WTC11 (cell line): ENCODE measurements at places on chromosomes 2 and 18. TPM values are rescaled to one million over a fixed set of nuclear protein-coding genes. Genes with fewer than 3 reads are reported as not detected.

DNA sequence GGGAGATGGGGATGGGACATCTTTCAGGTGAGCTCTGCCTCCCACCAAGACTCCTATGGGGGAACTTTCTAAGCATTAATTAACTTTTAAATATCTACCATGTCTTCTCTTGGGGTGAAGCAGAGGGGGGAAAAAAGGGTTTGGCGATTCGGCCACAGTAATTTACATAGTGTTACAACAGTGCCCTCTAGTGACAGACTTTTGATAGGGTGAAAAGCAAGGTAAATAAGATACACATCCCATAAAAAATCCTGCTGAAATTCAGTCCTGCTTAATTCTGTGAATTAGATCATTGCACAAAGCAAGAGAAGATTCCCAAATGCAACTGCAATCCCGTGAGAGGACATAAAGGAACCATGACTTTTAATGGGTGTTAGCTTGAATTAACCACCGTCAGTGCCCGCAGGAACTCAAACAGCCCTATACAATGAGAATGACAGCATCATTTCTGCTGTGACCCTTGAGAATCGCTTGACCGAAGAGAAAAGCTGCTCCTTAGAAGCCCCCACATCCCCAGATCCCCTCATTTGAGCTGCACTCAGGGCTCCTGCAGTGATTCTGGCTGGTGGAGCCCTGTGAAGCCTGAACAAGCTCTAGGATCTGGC is 32.8 kb downstream of the FAM124B start:
- DNase-seq, result no peak
- no peak overlapping the region for H3K27ac ChIP-seq
- H3K4me3 ChIP-seq, result no peak overlapping the region
- no peaks in the 10 kb centered on the region for H3K36me3 ChIP-seq
- no peaks in the 10 kb centered on the region; the same call in 1 of the 2 replicates for H3K27me3 ChIP-seq
- peaks cover 3% of the 10 kb centered on the region; the same call in 1 of the 2 replicates for H3K4me1 ChIP-seq

The CHN1 gene
- total RNA-seq, result 26.1 to 30.0 TPM (median 28.0 TPM) in 3 replicates

The FSHR gene
- total RNA-seq, result not detected in 3 replicates

The GALNT14 gene
- 6.0 to 6.8 TPM (median 6.3 TPM) in 3 replicates for total RNA-seq

The CROCC2 gene
- not detected in 3 replicates for total RNA-seq

DNA sequence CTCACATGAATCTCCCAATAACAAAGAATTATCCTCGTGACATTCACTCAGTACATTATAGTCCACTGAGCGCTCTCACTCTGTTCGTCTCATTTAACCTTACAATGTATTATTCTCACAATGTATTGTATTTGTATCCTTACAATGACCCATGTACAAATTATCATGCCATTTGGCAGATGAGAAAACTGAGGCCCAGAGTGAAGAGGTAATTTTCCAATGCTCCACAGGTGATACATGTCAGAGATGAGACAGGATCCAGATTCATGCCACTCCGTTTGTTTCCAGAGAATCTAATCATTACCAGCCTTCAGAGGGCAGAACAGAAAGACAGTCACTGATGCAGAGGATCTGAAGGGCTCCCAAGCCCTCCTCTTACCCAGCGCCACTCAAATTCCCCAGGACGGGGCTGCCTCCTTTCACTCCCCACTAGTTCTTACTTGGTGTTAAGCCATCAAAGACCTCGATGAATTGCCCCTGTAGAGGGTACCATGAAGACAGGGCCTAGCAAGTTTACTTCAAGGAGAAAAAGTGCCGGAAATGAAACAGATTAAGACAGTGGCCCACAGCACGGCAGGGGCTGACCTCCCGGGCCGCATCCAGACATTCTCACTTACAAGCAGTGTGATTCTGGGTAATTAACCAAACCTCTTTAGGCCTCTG is 98.4 kb upstream of the MBOAT2 start:
- H3K27me3 ChIP-seq, result peaks cover 21% of the 10 kb centered on the region
- DNase-seq, result no peak
- H3K4me1 ChIP-seq, result peaks cover 45% of the 10 kb centered on the region
- no peaks in the 10 kb centered on the region for H3K36me3 ChIP-seq
- H3K4me3 ChIP-seq, result no peak overlapping the region

The SERPINB5 gene
- total RNA-seq, result 0.17 to 0.25 TPM (median 0.18 TPM) in 3 replicates

DNA sequence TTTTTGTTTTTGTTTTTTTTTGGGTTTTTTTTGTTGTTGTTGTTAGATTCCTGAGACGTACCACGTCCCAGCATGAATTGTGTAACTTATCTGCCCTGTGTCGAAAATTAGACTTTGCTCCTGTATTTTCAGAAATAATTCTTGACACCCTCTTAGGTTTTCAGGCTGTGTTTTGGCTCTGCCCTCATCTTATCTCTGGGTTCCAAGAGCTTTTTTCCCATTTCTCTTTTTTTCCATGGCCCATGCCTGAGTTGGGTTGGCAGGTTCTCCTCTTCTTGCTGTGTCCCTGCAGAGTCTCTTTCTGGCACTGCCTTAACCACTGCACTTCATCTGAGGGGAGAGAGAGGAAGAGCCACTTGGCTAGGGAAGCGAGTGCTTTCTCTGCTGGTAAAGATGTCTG is 42.4 kb downstream of the CTIF start:
- peaks cover 20% of the 10 kb centered on the region for H3K4me1 ChIP-seq
- H3K36me3 ChIP-seq, result peaks cover 14% of the 10 kb centered on the region
- H3K4me3 ChIP-seq, result no peak overlapping the region
- H3K27me3 ChIP-seq, result no peaks in the 10 kb centered on the region
- no peak overlapping the region for H3K27ac ChIP-seq
- DNase-seq, result no peak

The MC2R gene
- not detected in 3 replicates for total RNA-seq

GRCh38 chr2:201939453-201939941 is 94.2 kb upstream of the FZD7 start:
- H3K36me3 ChIP-seq, result peaks cover 22% of the 10 kb centered on the region
- H3K27ac ChIP-seq, result no peak overlapping the region
- DNase-seq, result no peak
- no peak overlapping the region for H3K4me3 ChIP-seq

The UGT1A8 gene
- total RNA-seq, result 0.11 to 0.13 TPM in 2 of 3 replicates, not detected in the other

DNA sequence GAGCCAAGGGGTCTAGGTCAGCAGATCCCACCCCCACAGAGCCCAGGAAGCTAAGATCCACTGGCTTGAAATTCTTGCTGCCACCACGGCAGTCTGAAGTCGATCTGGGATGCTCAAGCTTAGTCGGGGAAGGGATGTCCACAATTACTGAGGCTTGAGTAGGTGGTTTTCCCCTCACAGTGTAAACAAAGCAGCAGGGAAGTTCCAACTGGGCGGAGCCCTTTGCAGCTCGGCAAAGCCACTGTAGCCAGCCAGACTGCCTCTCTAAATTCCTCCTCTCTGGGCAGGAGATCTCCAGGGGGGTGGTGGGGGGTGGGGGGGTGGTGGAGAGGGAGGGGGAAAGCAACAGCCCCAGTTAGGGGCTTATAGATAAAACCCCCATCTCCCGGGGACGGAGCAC is 419.5 kb downstream of the NUP35 start:
- H3K36me3 ChIP-seq, result peaks cover 33% of the 10 kb centered on the region
- DNase-seq, result no peak
- H3K4me1 ChIP-seq, result peaks cover 21% of the 10 kb centered on the region
- no peaks in the 10 kb centered on the region; the same call in 1 of the 2 replicates for H3K27me3 ChIP-seq
- no peak overlapping the region for H3K27ac ChIP-seq

DNA sequence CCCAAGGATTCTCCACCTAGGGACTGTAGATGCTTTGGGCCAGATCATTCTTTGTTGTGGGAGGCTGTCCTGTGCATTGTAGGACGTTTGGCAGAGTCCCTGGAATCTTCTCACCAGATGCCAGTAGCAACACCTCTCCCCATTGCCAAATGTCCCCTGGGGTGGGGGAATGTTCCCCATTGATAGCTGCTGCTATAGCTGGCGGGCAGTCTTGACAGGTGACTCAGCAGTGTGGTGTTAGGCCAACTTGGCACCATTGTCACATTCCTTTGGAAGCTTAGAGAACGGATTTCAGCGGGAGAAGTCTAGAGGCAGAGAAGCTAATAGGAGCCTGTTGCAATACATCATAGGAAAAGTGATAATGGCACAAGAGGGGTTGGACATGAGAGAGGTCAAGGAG is 495.7 kb upstream of the SMIM21 start:
- H3K36me3 ChIP-seq, result no peaks in the 10 kb centered on the region
- peaks cover under 1% of the 10 kb centered on the region; the same call in 1 of the 2 replicates for H3K27me3 ChIP-seq
- DNase-seq, result no peak
- no peak overlapping the region for H3K4me3 ChIP-seq
- peaks cover 11% of the 10 kb centered on the region for H3K4me1 ChIP-seq

- H3K4me3 ChIP-seq, result no peak overlapping the region
- no peak overlapping the region for H3K27ac ChIP-seq
- no peaks in the 10 kb centered on the region for H3K27me3 ChIP-seq
- H3K36me3 ChIP-seq, result peaks cover 13% of the 10 kb centered on the region
- H3K4me1 ChIP-seq, result peaks cover 15% of the 10 kb centered on the region
Observed at GRCh38 chr2:231110551-231110950, 14.3 kb downstream of the HTR2B start.

The NPHP1 gene
- total RNA-seq, result 2.5 to 3.8 TPM (median 3.1 TPM) in 3 replicates

The FZD7 gene
- 136 to 153 TPM (median 137 TPM) in 3 replicates for total RNA-seq

DNA sequence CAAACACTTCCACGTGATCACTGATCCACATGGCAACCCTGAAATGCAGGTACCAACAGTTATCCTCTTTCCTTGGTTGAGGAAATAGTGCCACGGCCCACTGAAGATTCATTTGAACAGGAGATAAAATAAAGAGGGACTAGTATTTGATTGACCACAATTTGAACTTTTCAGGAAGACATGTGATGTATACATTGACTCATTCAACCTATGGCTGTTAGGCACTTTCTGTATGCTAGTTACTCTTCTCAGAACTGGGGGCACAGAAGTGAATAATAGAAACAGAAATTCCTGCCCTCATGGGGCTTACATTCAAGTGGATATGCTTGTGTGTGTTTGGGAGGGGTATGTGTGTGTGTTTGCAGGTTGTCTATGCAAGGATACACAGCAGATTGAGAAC is 199.6 kb downstream of the PRKCE start:
- no peaks in the 10 kb centered on the region; the same call in 1 of the 2 replicates for H3K27me3 ChIP-seq
- no peak overlapping the region for H3K4me3 ChIP-seq
- no peak overlapping the region for H3K27ac ChIP-seq
- H3K4me1 ChIP-seq, result peaks cover 13% of the 10 kb centered on the region

GRCh38 chr2:140698636-140699035 is 1432.2 kb downstream of the LRP1B start:
- no peak for DNase-seq
- H3K36me3 ChIP-seq, result no peaks in the 10 kb centered on the region
- H3K4me3 ChIP-seq, result no peak overlapping the region
